Effector CD8-positive, alpha-beta T cell (primary cell): ENCODE measurements at places on chromosomes 12 and 14.

DNA sequence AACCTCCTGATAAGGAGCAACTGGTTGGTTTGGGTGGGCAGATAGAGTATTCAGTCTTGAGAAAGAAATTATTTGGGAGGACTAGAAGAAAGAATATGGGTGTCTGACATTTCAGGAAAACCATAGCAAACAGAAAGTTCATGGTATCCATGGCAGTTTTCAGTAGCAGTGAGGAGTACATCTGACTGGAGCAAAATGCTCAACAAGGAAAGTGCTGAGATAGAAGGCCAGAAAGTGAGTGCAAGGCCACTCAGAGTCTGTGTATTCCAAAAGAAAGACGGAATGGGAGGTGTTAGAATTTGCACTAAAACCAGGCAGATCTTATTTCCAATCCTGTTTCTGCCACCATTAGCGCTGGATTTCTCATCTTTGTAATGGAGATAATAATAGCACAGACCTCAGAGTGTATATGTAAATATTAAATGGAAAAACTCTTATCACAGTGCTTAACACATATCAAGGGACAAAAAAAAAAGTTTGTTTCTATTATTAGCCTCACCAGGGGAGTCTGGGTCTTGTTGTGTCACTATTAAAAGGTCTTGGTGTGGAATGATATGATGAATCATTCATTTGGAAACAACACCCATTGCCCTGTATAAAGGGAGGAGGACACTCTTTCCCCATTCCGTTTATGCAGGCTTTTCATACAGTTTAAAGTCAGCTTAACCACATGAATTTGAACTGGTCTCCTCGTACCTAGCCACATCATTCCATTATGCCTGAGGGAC lies 349.8 kb downstream of the IPO8 start:
- DNase-seq: no peak

DNA sequence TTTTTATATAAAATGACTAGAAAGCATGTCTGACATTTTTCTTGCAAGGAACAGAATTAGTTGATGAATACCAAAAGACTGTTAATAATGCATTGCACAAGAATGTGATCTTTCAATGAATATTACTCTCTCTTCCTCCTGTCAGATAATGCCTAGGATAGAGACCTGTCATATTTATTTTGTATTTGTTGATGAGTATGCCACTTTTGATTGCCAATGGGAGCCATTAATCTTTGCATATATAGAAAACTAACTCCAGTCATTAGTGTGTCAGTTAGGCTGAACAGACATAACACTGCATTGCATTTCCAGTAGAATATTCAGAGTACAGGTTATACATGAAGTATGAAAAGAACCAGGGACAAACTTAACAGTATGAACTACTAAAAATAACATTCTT lies 1125.3 kb downstream of the LRFN5 start:
- no peak for DNase-seq

GRCh38 chr14:79424462-79424861 lies 786.8 kb downstream of the DIO2 start:
- no peak for DNase-seq

DNA sequence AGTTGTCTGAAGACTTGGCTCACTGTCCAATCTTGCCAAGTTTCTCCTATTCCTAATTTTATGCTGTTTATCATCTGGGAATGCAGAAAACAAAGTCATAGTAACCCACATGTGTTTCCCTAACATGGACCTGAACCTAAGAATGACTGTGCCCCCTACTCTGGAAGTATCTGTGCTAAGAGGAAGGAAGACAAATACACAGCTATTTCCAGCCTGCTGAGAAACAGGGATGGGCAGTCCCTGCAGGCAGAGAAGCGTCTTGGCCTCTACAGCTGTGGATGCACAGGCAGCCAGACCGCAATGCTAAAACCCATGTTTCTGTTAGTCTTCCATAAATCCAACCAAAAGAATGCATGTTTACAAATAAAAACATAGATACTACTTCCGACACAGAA lies 56.2 kb downstream of the DUSP16 start:
- no peak for DNase-seq

- no peak for DNase-seq
Measured at GRCh38 chr14:65790172-65790815, 377.8 kb downstream of the FUT8 start.

DNA sequence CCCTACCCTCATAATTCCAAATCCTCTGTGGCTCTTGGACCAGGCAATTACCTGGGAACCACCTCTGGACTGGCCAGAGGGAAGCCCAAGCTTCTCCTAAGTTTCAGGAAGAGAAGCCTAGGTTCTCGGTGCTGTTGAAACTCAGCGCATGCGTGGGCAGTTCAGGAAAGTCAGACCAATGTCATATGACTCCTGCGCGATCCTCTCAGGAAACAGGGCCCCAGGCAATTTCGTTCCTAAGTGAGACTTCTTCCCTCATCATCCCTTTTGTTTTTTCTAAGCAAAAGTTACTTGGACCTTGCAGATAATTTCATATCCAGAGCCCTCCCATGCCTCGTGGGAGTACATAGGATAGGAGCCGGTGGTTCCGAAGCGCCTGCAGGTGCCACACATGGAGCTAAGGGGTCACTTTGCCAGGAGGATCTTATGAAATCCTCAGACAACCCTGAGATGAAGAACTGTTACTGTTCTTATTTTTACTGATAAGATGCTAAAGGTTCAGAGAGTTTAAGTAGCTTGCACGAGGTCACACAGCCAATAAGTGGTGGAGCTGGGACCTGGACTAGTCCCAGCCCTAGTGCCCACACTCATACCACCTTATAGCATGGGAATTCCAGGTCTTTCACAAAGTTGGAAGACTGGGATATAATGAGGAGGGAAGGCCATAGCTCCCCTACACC lies 168.2 kb downstream of the ZFP36L1 start:
- no peak for DNase-seq

GRCh38 chr12:32395026-32395425 lies 4.3 kb upstream of the FGD4 start:
- no peak for DNase-seq
